ENCODE measurements at places on chromosomes 13 and 19.

DNA sequence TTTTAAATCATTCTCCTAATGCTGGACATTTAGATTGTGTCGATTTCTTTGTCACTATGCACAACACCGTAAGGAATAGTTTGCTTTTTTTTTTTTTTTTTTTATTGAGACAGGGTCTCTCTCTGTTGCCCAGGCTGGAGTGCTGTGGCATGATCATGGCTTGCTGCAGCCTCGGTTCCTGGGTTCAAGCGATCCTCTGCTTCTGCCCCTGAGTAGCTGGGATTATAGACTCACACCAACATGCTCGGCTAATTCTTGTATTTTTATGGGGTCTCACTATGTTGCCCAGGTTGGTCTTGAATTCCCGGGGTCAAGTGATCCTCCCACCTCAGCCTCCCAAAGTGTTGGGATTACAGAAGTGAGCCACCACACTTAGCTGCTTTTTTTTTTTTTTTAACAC is 86.5 kb downstream of the RYR1 start:
- DNase-seq, result no peak

DNA sequence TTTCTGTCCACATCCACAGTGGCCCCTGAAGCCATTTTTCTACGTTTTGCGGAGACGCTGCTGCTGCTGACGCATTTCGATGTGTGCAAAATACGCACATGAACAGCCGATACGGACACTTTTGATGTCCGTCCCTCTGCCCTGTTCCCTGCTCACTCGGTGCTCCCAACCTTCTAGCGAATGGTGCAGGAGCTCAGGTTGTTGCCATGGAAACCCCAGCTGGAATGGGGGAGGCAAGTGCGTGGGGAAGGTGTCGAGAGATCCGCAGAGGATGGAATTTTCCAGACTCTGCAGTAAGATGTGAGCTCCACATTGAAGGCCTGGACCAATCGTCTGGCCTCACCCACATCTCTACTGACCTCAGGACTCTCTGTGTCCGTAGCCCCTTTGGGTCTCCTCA is 109.2 kb upstream of the USP29 start:
- DNase-seq, result no peak

DNA sequence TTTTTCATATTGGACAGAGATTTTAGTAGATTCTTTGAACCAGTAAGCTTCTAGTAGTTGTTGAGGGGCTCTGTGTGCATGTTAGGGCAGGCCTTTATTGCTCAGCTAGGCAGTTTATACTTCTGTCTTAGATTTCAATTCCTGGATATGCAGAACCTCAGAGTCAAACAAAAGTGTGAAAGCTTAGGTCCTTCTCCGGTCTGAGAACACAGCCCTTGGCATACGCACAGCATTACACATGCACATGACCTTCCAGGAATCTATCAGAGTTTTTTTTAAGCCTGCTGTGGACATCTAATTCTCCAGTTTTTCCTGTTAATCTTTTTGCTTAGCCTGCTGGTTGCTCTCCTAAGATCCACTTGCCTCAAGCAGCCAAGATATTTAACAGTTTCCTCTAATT is 77.9 kb upstream of the KL start:
- no peak for DNase-seq

- DNase-seq, result no peak
These were observed 4.7 kb downstream of the VRK3 start for GRCh38 chr19:50020481-50020880.

- no peak for DNase-seq
These were observed 984.8 kb upstream of the MIR17HG start for GRCh38 chr13:90362707-90363106.

DNA sequence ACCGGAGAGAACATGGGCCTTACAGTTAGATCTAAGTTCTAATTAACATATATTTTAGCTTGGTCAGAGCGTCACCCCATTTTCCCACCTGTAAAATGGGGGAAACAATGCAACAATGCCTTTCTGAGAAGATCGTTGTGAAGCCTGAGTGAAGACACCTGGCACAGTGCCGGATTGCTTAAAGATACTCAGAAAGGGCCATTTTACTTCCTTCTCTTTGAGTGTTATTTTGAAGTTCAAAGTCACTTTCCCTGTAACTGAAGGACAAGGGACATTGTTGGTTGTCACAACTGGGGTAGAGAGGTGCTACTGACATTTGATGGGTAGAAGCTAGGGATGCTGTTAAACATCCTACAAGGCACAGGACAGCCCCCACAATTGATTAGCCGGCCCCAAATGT is 28.1 kb downstream of the HSPH1 start:
- DNase-seq, result no peak

- no peak for DNase-seq
These were observed 78.8 kb downstream of the CHST8 start for GRCh38 chr19:33700408-33701013.

GRCh38 chr13:43574605-43575004 is 212.2 kb downstream of the ENOX1 start:
- no peak for DNase-seq

GRCh38 chr13:104979281-104980030 is 1556.0 kb downstream of the EFNB2 start:
- no peak for DNase-seq
